Activated B cell treated with CpG ODN at 0.5 μM for 24 hours (primary cell): ENCODE measurements at places on chromosomes 12 and 14. TPM values are rescaled to one million over a fixed set of nuclear protein-coding genes. Genes with fewer than 3 reads are reported as not detected.

- DNase-seq, result no peak
Observed at GRCh38 chr14:68361231-68361630, 431.6 kb downstream of the ZFP36L1 start.

DNA sequence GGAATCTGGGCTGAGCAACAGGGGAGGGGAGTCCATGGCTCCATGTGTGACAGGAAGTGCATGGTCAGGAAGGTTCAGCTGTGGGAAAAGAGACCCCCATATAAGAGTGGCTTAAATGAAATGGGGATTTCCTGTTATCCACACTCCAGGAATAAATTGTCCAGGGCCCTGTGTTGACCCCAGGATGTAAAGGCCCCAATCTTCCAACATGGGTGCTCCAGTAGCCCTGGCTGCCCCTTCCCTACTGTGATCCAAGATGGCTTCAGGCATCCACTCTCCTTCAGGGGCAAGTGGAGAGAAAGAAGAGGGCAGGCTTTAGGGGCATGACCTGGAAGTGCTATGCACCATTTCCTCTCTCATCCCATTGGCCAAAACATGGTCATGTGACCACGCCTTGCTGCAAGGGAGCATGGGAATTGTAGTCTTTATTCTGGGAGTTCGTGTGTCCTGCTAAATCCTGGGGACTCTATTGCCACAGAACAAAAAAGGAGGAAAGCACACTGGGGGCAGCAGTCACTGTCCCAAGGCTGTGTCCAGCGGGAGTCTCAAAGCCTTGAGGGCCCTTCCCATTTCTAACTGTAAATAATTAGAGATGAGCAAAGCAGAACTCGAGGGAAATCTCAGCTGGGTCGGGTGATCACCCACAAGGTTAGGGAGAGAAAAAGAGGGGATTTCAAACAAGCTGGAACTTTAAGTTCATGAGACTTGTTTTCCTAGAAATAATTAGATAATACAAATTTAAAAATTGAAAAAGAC, 289.2 kb downstream of the ADGRD1 start:
- DNase-seq, result no peak

DNA sequence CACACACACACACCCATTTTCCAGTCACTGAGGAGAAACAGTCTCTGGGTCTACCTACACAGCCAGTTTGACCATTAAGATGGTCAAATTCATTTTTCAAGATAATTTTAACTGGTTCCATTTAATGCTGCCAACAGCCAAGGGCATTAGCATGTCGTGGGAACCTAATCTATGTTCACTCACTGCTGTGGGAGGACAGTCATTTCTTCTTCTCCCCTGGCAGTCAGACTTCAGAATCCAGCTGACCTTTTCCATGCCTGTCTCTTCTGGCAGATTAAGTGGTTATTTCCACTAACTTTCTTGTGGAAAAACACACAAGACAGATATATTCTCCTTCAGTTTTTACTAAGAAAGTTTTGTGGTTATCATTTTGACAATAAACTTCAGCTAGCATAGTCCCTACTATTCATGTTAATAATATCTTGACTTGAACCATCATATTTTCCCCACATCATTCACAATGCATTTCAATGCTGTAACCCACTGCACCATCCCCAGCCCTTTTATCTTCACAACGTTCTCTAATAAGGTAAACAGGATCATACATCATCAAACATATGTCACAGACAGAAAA, 82.2 kb downstream of the DAD1 start:
- no peak for DNase-seq

- DNase-seq, result no peak
Observed at GRCh38 chr12:128727461-128727860, 96.3 kb downstream of the SLC15A4 start.

TMCC3 gene
- 24.2 and 28.0 TPM in 2 replicates for total RNA-seq

GRCh38 chr12:71354871-71355270, 84.7 kb upstream of the LGR5 start:
- DNase-seq, result no peak

GRCh38 chr12:15168026-15168678, 53.1 kb downstream of the RERG start:
- no peak for DNase-seq

DNA sequence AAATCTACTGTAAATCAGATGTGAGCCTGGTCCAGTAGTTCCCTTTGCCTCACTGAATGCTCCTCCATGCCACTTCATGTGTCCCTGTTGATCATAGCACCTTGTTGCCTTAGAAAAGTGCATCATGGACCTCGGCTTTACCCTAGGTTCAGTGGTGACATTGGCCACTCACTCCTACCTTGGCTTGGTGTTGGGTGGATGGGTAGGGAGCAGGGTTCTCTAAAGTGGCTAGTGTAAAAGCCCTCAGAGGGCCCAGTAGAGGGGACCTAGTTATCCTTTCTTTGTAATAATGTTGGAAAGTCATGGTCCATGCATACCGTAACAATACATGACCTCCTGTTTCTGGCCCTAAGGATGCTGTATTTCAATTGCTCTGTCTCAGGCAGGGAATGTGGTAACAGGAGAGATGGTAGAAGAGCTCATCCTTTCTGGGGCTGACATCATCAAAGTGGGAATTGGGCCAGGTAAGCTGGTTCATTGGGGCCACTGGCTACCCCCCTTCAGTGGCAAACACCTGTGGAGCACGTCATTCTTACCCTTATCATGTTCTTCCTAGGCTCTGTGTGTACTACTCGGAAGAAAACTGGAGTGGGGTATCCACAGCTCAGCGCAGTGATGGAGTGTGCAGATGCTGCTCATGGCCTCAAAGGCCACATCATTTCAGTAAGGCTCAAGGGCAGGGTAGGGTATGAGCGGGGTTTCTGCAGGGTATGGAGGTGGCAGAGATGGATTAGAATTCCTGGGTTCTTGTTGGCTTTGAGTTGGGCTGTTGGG, 4.1 kb downstream of the GMPR2 start:
- DNase-seq, result no peak

DNA sequence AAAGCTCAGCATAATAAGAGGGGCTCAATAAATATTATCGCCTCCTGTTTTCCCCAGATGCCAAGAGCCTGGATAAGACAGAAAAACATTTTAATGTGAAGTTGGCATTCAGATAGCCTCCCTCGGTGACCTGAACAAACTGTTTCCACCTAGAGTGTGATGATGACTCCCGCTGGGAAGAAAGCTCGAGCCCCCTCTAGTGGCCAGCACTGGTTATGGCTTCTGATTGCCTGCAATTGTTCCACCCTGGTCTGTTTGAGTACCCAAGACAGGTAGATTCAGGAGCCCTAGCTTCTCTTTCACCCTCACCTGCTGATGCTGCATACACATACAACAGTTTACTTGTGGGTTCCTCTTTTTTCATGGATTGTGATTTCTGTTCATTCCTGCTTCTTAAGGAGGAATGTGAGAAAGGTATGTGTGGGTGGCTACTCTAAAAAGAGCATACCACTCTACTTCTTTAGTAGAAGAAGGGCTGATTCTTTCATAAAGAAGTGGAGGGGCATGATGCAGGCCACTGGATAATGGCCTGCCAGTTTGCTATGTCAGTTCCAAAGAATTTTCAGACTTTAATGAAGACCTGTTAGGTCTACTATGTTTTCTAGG, 6.4 kb downstream of the ERG28 start:
- peak; percentile 72 for DNase-seq
